Activated gamma-delta T cell (primary cell): ENCODE measurements at places on chromosomes 1 and 21.

DNA sequence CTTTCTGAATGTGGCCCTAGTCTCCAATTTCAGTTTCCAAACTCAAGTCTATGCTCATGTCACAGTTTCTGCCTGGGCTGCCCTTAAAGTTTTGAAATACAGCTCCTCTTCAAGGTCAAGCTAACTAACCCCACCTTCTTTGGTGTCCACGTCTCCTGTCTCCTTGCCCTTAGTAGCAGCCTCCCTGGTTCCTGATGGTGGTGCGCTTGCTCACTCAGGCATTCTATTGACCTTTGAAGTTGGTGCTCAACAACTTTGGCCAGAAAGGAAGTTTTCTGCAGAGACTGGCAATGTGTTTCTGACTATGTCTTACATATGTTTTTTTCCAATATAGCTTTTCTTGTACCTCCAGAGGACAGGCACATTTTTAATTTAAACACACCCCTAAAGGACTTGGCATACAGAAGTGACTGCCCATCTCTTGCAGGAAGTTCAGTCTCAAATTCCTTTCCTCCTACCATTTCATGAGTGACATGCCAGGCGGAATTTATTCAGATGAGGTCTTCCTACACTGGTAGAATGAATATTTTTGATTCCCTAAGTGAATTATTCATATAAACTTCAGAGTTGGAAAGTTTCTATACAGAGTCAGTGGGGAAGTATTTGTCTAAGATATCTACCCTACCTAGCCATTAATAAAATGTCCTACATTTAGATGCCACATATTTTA is 364.3 kb upstream of the USP24 start:
- DNase-seq: no peak

DNA sequence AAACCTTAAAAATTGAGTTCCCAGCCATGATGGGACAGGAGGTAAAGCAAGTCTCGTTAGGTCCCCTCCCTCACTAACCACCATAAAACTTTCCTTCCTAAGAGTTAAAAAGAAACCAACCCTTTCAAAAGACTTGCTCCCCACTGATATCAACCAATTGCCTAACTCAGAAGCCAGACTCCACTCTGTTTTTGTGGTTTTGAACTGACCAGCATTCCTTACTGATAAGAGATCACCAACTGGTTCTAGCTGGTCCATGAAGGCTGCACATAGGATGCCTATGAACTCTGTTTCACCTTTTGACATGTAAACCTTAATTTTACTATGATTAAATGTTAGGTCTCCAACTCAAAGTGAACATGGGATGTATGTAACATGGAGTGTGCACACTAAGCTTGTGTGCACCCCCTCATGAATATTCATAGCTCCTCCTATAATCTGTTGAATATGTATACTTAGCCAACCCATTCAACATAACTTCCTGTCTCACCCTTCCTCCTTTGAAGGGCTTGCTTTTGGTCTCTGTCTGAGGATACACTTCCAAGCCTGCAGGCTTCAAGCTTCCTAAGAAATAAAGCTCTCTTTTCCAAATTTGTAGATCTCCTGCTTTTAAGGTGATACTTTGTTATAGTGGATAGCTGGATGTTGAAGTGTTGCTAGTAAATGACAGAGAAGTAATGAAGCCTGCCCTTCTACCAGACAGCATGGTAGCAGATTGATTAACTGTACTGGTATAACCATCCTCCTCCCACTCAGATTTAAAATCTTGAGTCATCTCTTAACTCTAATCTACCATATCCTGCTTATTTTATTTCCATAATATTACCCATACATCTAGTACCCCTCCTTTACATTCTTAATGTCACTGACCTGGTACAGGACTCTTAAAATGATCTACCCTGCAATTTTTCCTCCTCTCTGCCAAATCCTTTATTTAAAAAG is 95.6 kb downstream of the ZNF644 start:
- no peak for DNase-seq

DNA sequence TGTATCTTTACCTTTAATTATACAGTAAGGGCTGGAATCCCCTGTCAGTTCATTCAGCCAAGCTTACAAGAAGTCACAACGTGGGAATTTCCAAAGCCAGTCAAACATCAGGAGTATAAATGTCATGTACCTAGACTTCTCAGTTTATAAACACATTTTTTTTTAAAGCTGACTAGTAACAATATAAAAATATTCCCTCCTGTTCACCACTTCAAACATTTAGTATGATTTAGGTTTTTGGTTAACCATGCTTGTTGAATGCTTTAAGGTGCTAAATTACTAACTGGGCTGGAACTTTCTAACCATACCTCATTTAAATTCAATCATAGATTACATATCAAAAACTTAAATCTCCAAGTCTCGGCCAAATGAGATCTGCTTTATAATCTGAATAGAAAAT is 44.0 kb downstream of the JAK1 start:
- DNase-seq: no peak

DNA sequence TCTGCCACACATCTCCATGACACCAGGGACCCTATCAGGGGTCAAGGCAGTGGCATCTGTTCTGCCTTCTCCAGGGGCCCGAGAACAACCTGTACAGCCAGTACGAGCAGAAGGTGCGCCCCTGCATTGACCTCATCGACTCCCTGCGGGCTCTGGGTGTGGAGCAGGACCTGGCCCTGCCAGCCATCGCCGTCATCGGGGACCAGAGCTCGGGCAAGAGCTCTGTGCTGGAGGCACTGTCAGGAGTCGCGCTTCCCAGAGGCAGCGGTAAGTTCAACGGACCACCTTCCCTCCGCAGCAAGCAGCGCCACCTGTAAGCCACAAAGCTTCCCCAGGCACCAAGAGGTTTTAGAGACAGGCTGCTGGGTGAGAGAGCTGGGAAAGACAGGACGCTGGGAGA is 15.9 kb downstream of the MX2 start:
- no peak for DNase-seq

GRCh38 chr1:156217871-156218270 is 5.1 kb downstream of the PMF1 start:
- DNase-seq: no peak

- no peak for DNase-seq
These were observed 309.9 kb upstream of the PRMT6 start for GRCh38 chr1:106746448-106747085.

- no peak for DNase-seq
These were observed 106.7 kb upstream of the GNG12 start for GRCh38 chr1:67939942-67940341.

- DNase-seq: no peak
These were observed 20.4 kb upstream of the AK2 start for GRCh38 chr1:33057095-33057494.

DNA sequence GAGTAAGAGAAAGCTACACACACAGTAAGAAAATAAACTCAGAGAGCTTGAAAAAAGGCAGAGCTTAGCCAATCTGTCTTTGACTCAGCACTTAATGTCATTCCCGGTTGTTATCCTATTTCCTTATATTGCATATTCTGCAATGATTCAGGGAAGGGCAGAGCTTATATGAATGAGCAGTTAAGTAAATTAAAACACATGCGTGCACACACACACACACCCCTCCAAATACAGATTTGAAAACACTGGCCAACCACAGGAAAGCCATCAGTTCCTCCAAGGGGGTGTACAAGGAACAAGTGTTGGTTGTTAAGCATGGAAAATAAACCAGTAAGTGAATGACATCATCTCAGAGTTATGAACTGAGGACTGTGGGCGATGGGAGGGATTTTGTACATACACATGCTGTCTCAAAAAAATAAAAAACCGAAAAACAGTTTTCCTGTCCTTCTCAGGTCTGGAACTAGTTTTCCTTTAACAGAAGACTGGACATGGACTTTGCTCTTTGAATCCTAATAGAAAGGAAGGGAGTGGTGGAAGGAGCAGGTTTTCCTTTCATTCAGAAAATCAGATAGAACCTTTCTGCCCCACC is 1.0 kb downstream of the IQGAP3 start:
- DNase-seq: no peak

DNA sequence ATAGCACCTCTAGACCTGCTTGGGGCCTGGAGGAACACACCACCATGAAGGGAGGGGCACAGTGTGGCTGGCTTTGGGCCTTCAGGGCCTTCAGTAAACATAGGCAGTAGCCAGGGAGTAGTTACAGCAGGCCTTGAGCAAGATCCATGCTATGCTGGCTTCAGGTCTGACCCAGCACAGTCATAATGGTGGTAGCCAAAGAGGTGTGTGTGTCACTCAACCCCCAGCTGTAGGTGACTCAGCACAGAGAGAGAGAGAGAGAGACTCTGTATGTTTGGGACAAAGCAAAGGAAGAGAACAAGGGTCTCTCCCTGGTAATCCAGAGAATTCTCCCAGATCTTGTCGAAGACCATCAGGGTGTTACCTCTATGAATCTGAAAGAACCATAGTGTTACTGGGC is 250.5 kb upstream of the PKN2 start:
- no peak for DNase-seq

DNA sequence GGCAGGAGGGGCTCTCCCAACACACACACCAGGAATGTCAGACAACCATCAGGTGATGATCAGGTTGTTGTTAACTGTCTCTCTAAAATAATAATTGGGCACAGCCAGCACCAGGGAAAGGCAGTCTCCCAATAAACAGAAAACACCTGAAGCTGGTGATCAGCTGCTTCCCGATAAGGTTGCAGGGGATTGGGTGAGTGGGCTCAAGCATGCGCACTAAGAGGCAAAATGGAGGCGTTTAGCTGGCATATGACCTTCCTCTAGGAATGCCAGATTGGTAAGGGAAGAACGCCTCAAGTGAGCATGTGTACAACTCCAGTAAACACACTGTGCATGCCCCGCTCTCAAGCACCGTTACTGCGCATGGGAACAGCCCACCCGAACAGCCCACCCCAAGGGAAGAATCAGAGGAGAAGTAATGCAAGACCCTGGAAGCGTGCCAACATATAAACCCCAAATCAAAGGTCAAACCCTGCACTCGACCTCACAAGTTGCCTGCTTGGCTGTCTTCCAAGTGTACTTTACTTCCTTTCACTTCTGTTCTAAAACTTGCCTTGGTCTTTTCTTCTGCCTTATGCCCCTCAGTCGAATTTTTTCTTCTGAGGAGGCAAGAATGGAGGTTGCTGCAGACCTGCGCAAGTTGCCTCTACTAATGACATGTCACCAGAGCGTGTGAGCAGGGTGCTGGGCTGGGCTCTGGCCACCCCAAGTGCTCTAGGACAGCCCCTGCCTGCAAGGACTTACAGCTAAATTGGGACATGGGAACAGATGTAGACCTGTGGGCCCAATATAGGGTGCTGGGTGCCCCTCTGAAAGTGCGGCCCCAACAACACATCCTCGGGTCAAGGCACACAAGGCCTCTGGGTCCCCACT is 200.8 kb downstream of the RHOU start:
- no peak for DNase-seq

DNA sequence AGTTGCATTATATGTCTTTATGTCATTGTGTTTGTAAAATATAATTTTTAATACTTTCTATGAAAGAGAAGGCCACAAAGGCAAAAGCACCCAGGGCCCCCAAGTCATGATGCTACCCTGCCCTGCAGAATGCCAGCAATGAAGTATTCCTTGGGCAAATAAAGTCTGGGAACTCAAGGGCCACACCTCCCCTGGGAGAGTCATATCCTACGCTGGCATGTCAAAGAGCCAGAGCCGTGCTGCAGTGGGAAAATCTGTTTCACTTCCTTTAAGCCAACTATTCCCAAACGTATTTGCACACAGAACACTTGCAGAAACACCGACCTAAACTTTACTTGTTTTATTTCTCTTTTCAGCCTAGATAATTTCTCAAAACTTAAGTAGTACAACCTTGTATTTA is 98.4 kb upstream of the KAZN start:
- DNase-seq: no peak

DNA sequence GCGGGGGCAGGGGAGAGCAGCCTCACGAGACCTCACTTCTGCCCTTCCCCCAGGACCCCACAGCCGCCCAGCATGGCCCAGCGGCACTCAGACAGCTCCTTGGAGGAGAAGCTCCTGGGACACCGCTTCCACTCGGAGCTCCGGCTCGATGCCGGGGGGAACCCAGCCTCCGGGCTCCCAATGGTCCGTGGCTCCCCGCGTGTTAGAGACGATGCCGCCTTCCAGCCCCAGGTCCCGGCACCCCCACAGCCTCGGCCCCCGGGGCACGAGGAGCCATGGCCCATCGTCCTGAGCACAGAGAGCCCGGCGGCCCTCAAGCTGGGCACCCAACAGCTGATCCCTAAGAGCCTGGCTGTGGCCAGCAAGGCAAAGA is 8.5 kb downstream of the ARHGEF16 start:
- no peak for DNase-seq

DNA sequence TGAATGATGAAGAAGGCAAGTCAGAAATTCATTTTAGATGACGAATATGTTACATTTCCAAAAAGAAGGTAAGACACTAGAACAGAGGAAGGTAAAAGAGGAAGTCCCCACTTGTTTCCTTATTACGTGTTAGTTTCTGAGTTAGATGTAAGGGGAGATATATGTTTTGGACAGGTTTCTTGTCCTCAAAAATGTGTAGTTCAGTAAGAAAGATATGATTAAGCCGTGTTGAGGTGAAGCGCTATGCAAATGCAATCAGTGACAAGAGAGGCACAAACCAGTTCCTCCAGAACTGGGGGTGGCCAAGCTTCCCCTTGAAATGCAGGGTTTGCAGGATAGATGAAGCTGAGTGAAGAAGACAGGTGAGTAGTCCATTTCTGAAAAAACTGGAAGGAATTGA is 293.3 kb upstream of the RUNX1 start:
- no peak for DNase-seq

DNA sequence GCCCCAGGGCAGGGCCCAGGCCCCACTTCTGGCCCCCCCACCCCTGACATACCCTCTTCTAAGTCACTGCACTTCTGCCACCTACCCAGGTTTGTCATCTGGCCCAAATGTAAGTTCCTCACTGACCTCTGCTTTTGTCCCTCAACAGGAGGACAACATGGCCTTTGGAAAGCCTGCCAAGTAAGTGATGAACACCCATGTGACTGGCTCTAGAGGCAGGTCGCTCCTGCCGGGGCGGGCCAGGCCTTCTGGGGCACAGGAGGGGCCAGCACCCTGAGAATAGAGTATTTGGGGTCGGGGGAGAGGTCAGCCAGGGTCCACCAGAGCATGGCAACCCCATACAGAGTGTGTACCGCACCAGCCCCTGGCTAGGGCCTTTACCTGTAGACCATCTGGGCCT is 9.9 kb upstream of the SYTL1 start:
- DNase-seq: no peak
